Aorta (tissue), 5 donors: ENCODE measurements at places on chromosomes 16 and 17. TPM values are rescaled to one million over a fixed set of nuclear protein-coding genes. Genes with fewer than 3 reads are reported as not detected.

DNA sequence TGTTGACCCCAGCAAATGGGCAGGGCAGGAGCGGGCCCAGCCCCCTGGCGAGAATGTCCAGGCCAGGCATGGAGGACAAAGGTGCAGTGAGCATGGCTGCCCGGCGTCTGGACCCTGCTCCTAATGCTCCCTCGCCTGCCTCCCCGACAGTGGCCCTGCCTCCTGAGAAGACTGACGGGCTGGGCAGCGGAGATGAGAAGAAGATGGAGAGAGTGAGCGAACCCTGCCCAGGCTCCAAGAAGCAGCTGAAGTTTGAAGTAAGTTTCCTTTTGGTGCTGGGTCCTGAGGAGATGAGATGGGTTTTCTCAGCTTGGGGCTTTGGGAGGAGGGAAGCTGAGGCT, 59.7 kb downstream of the SNX20 start:
- no peak overlapping the region for H3K27ac ChIP-seq
- no peak overlapping the region for H3K4me3 ChIP-seq
- H3K36me3 ChIP-seq, result no peaks in the 10 kb centered on the region
- peaks cover 4% of the 10 kb centered on the region for H3K4me1 ChIP-seq
- no peaks in the 10 kb centered on the region for H3K27me3 ChIP-seq
- no peak for DNase-seq

DNA sequence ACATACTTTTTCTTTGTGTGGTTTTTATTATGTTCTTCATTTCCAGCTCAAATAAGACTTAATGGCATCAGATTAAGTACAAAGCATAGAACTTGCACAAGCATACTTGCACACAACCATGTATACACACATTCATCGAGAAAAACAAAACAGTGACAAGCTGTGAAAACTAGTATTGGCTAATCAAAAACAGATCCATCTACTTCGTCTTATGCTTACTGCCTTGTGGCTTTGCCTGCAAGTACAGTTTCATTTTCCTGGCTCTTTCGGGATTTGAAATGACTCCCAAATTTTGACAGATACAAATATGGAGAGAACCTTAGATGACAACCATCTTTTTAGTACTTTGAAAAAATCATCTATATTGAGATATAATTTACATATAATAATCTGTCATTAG, 338.3 kb downstream of the BCAS3 start:
- H3K36me3 ChIP-seq, result no peaks in the 10 kb centered on the region
- no peaks in the 10 kb centered on the region for H3K4me1 ChIP-seq
- no peak overlapping the region for H3K27ac ChIP-seq
- no peak overlapping the region for H3K4me3 ChIP-seq
- no peak for DNase-seq
- no peaks in the 10 kb centered on the region for H3K27me3 ChIP-seq

NOL3 gene
- 24.4 TPM for total RNA-seq

WNK4 gene
- 0.24 TPM for total RNA-seq

HS3ST2 gene
- 1.9 TPM for total RNA-seq
